ENCODE measurements at places on chromosomes 5 and 9.

GRCh38 chr5:154059583-154059982, 20.8 kb downstream of the MFAP3 start:
- no peak for DNase-seq

DNA sequence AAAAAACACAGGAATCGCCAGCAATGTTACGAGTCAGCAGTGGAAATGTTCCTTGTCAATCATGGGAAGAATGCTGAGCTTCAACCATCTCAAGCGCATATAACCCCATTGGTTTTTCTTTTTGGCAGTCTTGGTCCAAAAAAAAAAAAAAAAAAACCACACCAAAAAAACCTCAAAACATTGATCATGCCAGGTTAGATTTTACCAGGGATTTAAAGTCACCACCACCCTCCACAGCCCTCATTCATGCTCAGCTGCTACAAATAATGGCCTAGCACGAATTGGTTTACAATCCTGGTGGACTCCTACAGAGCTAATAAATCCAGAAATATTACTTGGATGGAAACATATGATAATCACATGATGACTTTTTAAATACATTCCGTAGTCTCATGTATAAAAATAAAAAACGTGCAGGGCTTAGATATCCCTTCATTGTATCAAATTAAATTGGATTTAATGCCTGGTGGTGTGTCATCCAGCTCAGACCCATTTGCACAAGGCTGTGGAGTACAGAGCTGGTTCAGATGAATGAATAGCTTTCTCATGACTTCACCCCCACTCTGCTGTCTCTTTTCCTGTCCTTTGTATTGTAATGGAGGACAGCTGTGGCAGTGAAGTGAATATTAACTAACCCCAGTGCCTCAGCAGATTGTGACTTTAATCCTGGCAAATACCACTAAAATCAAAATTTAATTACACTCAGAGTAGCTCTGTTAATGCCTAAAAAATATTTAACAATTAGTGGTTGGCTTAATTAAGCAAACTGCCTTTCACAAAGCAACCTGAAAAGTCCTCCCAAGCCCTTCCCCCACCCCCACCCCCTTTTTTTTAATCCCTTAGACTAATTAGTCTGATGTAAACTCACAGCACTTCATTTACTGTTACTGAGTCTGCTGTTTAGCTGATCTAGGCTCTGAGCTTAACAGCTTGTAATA, 626.5 kb upstream of the ZNF608 start:
- no peak for DNase-seq

DNA sequence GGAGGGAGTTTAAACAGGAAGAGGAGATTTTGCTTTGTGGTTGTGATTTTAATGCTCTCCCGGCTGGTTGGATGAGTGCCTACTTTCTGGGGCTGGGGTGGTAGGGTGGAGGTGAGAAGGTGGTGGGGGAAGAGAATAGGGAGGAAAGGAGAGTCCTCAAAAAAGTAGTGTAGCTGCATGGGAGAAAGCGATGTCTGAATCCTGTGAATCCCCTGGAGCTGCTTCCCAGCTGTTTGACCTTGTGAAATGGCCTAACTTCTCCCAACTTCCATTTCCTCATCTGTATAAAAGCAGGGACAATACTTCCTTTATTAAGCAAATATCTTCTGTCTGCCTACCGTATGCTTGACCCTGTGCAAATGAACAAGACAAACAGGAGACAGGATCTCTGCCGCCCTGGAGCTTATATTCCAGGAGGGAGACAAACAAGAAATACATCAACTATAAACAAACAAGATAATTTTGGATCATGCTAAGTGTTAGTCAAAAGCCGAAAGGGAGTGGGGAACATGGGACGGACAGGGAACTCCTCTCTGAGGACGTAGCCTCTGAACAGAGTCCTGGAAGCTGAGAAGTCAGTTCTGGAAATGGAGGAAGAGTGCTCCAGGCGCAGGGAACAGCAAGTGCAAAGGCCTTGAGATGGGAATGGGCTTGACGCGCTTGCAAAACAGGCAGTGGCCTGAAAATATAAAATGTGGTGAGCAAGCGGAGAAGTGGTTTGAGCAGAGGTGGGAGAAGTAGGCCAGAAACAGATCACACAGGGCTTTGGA, 103.5 kb downstream of the SPRY4 start:
- DNase-seq = no peak

- no peak for DNase-seq
Observed at GRCh38 chr5:174316326-174316725, 270.8 kb downstream of the NSG2 start.

DNA sequence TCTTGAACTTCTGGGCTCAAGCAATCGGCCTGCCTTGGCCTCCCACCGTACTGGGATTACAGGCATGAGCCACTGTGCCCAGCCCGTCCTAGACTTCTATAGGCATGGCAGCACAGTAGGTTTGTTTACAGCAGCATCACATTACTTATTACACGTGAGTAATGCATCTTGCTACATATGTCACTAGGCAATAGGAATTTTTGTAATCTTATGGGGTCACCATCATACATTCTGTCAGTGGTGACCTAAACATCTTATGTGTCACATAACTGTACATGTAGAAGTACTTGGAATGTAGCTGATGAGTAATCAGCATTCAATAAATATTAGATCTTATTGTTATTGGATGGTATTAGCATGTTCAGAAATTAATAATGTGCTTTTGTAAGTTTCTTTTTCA, 22.9 kb upstream of the ABCA1 start:
- no peak for DNase-seq

All from activated CD8-positive, alpha-beta memory T cell treated with anti-CD3 and anti-CD28 coated beads for 1 hour (primary cell).